ENCODE measurements at places on chromosomes 16 and 17.

DNA sequence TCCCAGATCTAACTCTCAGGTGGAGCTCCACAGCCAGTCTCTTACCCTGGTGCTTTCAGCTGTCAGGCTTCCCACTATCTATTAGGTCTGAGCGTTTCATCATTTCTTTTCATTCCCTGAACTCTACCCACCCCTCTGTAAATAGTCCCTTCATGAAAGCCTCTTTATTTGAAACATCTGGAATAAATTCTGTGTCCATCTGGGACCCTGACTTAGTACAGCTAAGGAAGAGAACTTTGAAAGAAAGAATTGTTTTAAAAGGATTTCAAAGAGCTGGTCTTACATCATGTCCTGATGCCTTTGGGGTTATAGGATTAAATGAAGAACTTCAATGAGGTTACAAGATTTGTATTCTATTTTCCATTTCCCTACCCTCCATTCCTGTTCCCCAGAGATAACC lies 388.5 kb upstream of the CA10 start:
- no peak for DNase-seq

DNA sequence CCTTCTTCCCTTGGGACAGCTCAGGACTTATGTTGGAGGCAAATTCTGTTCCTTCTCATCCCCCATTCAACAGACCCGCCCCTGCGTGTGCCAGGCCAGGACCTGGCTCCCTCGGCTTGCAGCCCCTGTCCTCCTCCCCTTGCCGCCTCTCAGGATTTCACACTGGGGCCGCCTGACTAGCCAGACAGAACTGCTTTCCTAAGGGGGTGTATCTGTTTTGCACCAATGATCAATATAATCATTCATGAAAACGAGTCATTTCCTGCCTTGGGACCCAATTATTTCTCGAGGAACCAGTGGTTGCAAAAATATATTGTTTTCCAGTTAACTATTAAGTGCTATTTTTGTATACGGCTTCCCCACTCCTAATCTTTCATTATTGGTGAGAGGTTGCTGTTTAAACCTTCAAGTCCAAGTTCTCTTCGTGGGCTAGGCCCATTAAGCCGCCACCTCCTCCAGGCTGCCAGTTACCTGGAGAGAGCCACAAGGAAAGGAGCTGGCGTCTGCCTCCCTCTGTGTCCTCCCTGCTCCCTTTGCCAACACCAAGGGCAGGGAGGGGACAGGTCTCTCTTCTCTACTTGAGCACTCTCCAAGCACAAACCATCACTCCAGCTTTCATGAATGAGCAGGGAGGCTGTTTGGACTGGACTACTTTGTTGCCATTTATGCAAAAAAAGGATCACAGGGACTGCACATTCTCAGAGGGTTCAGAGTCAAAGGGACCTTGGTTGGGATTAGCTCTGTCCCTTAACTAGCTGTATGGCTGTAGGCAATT lies 8.9 kb downstream of the DCAKD start:
- no peak for DNase-seq

GRCh38 chr16:28140788-28141618 lies 70.8 kb downstream of the XPO6 start:
- DNase-seq, result no peak

- no peak for DNase-seq
These were observed 26.5 kb upstream of the ADGRG1 start for GRCh38 chr16:57601801-57602478.

- no peak for DNase-seq
These were observed 206.2 kb downstream of the CCDC182 start for GRCh38 chr17:57538736-57539456.

DNA sequence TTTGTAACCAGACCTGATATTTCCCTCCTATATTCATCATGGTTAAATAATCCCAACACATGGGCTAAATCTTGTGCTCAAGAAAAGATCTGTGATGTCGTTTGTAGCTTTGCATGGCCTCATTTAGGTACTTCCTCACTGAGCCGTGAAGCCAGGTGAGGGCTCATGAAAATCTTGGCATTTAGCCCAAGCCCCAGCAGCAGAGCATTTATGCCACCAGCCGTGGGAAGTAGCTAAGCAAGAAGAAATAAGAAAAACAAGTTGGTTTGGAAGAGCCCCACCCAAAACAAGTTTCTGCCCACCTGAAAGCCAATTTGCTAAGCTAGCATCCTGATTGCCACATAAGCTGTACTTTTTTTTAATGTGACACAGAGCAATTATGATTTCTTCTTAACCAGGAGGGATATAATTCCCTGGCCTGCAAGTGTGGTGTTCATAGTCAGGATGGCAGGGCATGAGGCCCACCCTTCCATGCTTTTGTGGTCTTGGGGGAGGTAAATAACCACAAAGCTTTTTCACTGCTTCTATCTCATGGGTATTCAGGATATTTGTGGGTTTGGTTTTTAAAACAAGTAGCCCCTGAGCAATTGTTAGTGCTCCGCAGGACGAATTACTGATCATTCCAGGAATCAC lies 10.5 kb downstream of the TMIGD1 start:
- DNase-seq, result no peak

DNA sequence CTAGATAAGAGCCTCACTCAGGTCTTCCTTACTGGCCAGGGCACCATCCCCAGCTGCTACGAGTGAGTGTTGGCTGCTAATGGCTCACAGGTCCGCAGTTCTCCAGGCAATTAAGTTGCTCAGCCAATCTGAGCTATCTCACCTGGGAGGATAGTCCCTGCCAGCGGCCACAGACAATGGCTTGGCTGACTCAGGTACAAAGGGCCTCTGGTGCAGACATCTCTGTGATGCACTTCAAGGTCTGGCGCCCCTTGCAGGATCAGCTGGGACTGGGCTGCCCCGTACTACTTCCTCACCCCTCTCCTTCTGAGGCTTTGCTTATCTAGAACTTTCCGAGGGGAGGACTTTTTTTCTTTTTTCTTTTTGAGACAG lies 49.2 kb upstream of the EMP2 start:
- DNase-seq, result no peak

GRCh38 chr16:62970851-62971250 lies 934.6 kb upstream of the CDH8 start:
- no peak for DNase-seq

DNA sequence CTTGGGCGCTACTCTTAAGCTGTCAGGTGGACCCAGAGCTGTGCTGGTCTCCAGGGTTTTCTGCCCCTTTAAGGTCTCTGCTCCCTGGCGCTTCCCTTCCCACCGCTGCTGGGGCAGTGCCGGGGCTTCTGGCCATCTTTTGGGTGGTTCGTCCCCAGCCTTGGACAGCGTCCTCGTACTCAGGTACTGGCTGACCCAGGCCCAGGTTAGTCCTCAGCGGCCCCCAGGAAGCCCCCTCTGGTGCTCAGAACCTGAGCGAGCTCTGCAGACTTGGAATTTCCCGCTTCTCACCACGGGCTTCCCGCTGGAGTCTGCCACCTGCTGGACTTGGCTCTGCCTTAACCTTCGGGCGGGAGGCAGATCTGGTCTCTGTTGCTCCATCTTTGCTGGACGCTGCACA lies 94.1 kb upstream of the ZNF750 start:
- no peak for DNase-seq

GRCh38 chr17:54111576-54111975 lies 288.8 kb downstream of the KIF2B start:
- no peak for DNase-seq

DNA sequence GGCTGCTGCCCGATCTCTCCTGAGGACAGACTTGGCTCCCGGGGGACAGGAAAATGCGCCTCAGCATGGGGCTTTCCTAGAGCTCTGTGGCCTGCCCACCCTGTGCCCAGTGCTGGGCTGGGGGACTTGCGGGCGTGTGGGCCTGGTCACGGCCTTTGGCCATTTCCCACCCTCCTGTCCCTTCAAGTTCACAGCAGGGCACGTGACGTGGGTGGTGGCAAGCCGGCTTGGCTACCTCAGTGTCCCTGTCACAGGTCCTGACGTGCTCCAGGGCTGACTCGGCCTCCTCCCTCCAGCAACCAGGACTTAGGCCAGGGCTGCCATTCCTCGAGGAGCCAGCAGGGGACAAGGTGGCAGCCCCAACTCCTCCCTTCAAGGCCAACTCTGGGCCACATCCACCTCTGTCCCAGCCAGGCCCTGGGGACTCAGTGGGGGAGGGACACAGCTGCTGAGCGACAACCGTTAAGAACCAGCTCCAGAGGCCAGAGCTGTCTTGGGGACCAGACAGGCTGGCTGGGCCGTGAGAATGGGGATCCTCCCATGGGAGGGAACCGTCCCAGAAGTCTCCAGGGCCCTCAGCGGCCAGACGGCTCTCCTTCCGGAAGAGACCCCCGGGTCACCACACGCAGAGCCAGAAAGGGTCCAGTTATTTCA lies 981 bp upstream of the UNC13D start:
- peak; percentile 88 for DNase-seq

- no peak for DNase-seq
These were observed 33.9 kb upstream of the CLEC18B start for GRCh38 chr16:74455213-74455612.

Data from HEK293T (cell line).